ENCODE measurements at places on chromosomes 5 and 9.

GRCh38 chr9:36306471-36307306 is 48.4 kb upstream of the GNE start:
- DNase-seq: no peak

GRCh38 chr5:175387144-175387543 is 56.8 kb downstream of the DRD1 start:
- no peak for DNase-seq

DNA sequence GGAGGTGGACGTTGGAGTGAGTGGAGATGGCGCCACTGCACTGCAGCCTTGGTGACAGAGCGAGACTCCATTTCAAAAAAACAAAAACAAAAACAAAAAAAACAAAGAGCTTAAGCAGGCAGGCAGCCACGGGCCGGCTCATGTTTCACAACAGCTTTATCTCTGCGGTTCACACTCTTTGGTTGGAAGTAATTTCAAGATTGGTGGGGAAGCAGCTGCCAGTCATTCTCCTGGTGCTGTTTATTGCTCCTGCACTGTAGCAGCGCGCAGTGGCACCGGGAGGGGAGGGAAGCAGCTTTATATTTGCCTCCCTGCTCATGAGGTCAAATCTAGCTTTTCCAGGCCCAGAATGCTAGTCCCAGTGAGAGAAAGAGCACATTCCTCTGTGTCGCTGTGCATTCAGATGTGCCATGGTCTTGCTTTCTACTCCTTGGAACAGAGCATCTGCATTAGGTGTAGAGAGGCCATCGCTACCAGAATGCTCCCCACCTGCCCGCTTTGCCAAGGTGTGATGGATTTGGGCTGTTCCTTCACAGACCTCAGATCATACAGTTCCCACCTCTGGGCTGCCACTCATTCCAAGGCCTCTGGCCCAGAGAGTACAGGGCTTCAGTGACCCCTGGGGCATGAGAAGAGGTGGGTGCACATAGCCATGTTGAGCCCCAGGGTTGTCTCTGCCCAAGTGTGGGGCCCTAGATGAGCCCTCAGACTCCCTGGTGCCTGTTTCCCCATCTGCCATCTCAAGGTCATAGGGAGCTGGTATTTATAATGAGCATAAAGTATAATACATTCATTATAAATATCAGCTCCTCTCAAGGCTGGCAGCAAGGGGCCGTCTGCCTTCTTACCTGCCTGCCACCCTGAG is 270.4 kb downstream of the MED10 start:
- no peak for DNase-seq

GRCh38 chr9:130962418-130963316 is 23.6 kb upstream of the FIBCD1 start:
- DNase-seq: no peak

- DNase-seq: no peak
Measured at GRCh38 chr9:7117676-7118561, 360.1 kb downstream of the KDM4C start.

DNA sequence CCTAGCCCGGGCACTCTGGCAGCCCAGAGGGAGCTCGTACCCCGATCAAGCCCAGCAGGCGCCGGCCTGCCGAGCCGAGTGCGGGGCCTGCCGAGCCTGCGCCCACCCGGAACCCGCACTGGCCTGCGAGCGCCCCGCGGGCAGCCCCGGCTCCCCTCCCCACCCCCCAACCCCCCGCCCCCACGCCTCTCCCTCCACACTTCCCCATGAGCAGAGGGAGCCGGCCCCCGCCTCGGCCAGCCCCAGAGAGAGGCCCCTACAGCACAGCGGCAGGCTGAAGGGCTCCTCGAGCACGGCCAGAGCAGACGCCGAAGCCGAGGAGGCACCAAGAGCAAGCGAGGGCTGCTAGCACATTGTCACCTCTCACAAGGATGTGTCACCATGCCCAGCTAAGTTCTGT is 36.2 kb upstream of the CCDC180 start:
- no peak for DNase-seq
